ENCODE measurements at places on chromosomes 6 and 20.

- DNase-seq = no peak
Observed at GRCh38 chr20:51740838-51741237, 27.4 kb downstream of the ATP9A start.

GRCh38 chr6:116158641-116159040, 32.7 kb upstream of the COL10A1 start:
- no peak for DNase-seq

DNA sequence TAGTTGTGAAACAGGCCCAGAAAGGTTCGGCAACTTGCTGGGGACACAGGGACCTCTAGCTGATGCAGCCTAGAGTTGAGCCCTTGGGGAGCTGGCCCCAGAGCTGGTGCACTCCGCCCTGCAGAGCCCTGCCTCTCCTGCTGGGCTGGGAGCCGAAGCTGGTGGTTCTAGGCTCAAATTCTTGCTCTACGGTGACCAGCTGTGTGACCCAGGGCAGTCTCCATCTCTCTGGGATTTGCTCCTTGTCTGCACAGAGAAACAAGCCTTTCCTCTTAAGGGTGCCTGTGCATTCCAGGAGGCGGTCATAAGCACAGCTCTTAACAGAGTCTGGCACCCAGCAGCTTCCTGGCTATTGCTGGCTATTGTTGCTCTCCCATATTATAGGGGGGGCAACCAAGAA, 47.4 kb downstream of the RBM38 start:
- no peak for DNase-seq

DNA sequence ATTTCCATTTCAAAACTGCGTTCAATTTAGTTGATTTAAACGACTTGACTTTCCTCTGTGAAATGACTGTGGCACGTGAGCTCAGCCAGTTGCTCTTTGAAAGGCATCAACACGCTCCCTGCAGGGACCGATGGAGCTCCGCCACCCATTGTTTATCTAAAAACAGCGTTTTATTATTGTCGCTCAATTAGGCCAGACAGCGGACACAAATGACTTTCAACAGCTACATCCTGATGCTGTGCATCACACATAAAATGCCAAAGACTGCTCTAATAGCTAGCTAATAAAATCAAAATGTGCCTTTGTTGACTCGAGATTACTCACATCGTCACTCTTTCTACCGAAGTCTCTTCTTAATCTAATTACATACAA, 332.5 kb downstream of the CD83 start:
- no peak for DNase-seq

DNA sequence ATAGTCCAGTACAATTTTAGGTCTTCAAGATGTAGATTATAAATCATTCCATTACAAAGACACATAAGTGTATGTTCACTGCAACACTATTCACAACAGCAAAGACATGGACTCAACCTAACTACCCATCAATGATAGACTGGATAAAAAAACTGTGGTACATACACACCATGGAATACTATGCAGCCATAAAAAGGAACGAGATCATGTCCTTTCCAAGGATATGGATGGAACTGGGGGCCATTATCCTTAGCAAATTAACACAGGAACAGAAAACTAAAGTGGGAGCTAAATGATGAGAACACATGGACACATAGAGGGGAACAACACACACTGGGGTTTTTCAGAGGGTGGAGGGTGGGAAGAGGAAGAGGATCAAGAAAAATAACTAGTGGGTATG, 6.3 kb downstream of the RTN4IP1 start:
- no peak for DNase-seq

- DNase-seq = no peak
Observed at GRCh38 chr6:39923394-39923793, 10.9 kb downstream of the MOCS1 start.

DNA sequence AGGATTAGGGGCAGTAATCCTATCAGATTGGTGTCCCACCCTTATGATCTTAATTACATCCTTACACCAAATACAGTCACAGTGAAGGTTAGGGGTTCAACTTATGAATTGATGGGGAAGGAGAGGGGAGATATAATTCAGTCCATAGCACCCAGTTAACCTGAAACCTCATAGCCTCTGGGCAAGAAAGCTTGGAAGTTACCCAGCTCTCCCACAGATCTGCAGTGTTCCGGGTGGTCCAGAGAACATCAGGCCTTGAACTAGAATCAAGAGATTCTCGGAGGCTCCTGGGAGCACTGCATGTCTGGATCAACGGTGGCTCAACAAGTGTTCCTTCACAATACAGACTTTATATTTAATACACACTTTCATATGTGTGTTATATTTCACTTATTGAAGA, 392.6 kb upstream of the MARCKS start:
- DNase-seq = no peak

DNA sequence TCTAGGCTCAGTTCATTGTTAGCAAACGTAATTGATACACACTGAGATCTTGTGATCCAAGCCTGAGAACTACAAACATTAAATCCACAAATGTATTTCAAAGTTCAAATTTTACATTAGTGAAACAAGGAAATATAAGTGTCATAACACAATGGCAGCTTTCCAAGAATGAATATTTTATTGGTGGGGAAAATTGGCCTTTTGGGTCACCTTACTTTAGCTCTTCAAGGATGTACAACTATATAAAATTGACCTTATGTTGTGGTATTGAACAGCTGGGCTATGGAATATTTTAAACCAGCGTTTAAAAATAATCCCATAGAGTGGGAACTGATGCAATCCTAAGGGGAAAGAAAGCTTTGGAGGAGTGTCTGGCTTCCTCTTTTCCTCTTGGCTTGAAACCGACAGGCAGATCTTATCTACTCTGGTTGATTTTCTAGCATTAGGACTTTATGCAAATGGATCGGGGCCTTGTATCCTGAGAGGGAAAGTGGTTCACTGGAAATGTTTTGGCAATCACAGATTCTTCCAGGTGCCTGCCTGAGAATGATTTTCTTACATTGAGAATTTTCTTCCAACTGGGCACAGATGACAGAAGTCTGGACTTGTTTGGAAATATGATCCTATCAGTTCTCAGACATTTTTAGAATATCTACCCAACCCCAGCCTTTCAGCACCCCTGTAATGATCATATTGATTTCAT, 184.8 kb upstream of the ECI2 start:
- no peak for DNase-seq

Data from esophagus squamous epithelium (tissue), 5 donors.